Skin of body (tissue), 3 donors: ENCODE measurements at places on chromosomes 7 and 10.

DNA sequence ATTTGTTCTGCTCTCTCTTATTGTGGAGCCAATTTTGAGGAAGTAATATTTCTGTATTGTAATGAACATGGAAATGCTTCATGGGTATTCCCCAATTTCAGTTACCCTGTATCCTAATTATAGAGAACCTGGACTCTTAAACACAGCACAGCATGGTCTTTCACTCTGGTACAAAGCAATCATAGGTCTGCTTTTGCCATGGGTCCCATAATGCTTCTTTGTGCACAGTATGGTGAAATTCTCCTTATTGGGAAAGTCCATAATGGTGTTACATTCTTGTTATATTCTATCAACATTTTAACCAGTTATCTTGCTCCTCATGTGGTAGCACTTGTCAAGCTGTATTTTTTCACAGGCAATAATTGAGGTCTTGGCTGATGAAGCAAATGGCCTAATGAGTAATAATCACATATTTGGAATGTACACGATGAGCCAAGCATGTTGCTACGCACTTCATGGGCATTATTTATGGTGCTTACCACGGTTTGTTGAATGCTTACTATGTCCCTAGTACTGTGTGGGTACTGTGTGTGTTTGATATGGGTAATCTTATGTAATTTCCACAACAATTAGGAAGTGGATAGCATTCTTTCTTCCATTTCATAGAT, 42.9 kb downstream of the PRKG1 start:
- DNase-seq = no peak

- DNase-seq = no peak
Observed at GRCh38 chr7:57362868-57363267, 87.1 kb upstream of the ZNF716 start.

DNA sequence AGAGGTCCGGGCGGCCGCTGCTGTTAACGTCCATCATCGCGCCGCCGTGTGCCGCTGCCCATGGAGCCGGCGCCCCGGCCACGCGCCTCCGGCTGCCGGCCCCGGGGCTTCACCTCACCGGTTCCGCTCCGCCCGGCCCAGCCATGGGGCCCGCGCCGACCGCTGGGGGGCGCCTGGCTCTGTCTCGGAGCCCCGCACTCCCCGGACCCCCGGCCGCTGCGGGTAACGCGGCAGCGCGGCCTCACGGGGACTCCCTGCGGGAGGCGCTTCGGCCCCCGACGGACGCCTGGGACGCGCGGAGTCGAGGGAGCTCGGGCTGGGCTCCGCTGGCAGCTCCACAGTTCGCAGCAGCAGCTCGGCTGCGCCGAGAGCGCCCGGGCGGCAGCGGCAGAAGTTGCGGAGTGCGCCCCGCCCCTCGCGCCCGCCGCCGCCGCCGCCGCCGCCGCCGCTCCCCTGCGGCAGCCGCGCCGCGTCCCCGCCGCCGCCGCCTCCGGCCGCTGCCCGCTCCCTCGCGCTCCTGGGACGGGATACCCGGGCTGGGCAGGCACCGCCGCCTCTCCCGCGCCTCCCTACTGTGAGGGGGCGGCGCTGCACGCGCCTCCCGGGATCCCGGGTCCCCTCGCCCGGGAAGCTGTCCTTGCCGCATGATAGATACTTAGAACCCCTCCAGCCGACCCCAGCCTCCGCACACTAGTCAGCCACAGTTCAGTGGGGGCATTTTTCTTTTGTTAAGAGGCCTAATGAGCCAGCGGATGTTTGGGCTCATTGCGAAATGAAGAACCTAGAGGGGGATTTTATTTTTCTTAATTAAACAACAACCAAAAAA, at the start of gene HTR7:
Gene HTR7, minus strand, starts transcription at position 405 of the 826 bp plus-strand sequence. Its CDS starts 368 bp downstream, at position 37.
- DNase-seq = no peak

DNA sequence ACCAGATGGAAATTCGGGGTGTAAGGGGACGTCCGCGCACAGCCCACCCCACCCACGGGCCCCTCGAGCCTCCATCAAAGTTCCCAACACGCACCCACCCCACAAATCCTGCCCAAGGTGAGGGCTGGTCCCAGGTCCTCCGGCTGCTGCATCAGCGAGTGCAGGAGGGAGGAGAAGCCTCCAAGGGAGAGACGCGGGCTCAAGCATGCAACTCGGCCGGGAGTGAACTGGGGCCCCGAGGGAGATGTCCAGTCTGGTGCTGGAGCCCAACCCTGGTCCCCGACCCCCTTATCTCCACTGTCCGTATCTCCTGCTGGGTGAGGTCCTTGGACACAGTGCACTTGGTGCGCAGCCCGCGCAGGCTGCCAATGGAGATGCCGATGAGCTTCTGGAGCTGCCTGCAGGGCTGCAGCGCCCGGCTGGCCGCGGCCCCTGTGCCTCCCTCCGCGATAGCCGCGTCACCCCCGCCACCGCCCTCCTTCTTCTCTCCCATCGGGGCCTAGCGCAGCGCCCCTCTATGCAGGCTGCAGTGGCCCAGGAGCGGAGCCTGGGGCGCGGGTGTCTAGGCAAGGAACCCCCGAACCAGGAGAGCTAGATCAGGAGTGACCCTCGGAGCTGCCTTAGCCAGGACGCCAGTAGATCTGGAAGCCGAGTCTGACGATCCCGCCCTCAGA, 489.2 kb downstream of the ZNF33B start:
- DNase-seq = no peak

DNA sequence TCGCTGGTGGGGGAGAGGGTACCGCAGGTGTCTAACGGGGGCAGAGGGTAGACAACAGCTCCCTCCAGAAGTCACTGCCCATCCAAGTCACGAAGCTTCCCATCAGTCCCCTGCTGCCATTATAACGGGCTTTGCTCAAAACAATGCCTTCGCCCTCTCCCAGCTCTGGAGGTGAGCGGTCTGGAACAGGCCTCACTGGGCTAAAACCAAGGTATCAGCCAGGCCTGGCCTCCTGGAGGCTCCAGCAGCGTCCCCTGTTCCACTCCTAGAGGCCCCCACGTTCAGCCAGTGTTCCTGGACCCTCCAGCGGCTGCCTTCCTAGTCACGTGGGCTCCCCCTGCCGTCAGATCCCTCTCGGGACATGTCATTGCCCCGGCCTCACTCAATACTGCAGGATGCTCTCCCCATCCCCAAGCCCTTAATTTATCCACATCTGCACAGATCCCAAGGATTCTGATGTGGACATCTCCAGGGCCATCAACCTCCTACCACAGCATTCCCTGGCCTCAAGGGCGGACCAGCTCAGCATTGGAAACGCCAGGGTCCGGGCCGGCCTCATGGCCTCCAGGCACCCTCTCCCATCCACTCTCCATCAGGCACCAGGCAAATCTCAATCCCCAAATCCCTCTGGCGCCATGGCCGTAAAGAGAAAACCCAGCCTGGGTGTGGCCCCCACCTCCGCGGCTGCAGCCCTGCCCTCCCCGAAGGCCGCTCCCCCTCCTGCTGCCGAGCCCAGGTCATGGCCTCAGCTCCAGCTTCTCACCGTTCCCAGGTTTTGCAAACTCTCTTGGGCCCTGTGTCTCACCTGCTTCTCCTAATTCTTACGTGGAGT, 104.1 kb upstream of the FAM20C start:
- no peak for DNase-seq

DNA sequence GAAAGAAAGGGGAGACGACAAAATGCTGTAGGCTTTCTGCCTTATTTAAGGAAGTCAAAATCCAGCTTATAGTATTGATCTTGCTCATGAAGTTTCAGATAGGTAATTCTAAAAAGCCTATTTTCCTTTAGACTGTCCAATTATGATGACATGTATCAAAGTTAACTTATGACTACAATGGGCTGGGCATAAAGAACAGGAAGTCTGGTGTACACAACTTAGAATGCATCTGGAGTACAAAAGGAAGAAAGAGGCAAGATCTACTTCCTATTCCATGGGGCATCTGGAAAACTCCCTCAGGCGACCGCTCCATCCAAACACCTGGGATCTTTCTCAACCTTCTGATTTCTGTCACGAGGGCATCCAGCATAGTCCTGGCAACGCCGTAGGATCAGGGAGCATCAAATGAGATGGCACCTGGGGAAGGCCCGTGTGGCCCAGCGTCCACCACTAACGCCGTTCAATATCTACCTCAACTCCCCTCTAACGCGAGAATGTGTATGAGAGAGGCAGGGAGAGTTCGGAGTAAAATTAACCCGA, 512 bp downstream of the FAM24B start:
- no peak for DNase-seq

DNA sequence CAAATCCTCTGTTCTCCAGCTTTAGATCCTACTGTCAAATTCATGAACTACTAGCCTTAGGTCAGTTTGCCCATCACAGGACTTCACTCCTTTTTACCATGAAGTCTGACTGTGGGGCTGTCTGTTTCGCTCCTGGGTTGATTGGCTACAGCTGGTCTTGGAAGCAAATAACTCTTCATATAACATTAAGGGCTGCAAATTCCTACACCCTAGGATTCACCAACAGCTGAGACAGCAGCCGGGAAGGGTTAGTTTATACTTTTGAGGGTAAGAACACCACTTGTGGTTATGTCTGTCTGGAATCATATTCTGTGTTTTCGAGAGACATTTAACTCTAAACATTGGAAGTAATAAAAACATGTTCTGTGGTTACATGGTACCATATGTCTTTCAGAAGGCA, 55.9 kb upstream of the KIAA1217 start:
- DNase-seq = peak; percentile 62

DNA sequence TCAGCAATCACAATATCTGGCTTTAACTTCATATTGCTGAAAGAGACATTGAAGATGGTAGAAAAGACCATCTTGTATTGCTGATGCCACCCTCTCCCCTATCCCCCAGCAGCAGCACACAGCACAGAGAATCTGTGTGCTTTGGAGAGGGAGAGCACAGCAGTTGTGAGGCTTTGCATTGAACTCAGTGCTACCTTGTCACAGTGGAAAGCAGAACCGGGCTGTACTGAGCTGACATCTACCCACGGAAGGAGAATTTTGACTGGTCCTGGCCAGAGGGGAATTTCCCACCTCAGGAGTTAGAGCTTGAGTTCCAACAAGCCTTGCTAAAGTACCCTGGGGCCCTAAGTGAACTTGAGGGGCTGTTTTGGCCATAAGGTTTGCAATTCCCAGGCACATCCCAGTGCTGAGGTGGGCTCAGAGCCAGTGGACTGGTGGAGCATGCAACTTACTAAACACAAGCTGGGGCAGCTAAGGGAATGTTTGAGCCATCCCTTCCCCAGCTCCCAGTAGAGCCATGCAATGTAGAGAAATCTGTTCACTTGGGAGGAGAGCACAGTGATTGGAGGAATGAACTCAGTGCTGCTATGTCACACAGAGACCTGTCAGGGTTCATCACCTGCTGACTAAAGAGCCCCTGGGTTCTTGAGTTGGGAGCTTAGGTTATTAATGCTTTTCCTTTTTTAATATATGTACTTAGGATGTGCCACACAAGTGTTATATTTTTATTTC, 62.1 kb downstream of the OR13A1 start:
- no peak for DNase-seq

DNA sequence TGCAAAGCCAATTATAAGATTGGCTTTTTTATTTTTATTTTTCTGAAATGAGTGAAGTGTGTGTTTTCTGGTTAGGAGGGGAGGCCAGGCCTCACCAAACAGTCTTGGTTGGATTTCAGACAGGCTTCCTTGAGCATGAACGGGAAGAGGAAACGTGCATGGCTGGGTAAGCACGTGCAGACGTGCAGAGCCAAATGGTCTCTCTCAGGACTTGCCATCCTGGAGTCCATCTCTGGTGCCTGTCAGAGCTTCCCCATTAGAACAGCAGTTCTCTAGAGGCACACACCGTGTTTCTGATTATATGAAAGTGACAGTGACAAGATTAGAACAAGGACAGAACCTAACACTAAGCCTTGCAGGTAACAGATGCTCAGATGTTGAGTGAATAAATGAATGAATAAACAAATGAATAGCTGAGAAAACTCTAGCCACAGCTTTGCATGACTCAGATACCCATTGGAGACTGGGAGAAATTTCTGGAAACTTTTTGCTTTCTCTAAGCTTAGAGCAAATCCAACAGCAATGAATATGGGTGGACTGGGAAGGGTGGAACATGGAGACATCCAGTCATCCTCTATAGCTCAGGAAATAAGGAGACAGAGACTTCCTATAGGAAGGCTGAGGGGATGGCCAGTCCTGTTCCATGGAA, 11.8 kb upstream of the CALD1 start:
- no peak for DNase-seq

- no peak for DNase-seq
Observed at GRCh38 chr10:89979726-89980125, 278.3 kb downstream of the KIF20B start.
